Non-pigmented ciliary epithelial cell (primary cell): ENCODE measurements at places on chromosomes 5 and 9.

DNA sequence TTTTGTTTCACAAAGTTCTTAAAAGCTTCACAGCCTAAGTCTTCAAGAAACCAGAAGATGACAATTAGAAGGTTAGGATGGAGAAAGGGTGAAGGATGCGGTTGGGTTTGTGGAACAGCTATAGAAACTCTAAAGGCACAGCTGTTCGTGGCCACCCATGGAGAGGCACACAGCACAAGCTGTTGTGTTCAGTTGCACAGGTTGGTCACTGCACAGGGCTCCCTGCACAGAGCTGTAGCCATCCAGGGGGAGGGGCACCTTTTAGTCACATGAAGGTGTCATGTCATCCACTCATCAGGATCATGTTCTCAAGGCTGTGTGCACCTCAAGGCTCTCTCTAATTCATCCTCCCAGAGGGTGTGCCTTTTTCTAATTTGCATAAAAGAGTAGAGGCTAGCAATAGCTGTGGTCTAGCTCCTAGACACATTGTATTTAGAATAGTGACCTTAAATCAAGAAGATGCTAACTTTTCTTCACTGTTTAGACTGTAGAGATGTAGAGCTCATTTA lies 5.0 kb upstream of the RASGRF2 start:
- no peak for DNase-seq

- DNase-seq = no peak
Measured at GRCh38 chr5:59090323-59090722, 507.4 kb downstream of the RAB3C start.

GRCh38 chr5:34695275-34696027 lies 39.3 kb downstream of the RAI14 start:
- no peak for DNase-seq

- DNase-seq = no peak
Measured at GRCh38 chr5:40842351-40842750, 1.2 kb downstream of the CARD6 start.

DNA sequence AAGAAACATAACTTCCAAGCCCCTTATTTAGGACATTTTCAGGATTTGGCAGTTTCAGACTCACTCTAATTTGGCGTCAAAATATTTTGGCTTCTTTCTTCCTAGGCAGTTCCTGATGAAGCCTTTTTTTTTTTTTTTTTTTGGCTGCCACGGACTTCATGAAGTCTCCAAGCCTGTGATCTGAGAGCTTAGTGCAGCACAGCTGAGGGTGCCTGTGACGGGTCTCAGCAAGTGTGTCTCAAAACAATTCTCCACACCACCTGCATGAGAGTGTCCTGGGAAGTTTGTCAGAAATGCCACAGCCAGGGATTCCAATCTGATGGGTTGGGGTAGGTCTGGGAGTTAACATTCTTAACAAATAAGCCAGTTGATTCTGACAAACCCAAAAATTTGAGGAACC lies 6.0 kb upstream of the ESM1 start:
- DNase-seq = no peak

GRCh38 chr5:52328220-52328806 lies 459.4 kb upstream of the ITGA1 start:
- no peak for DNase-seq

- no peak for DNase-seq
Measured at GRCh38 chr9:131578731-131579504, 33.6 kb downstream of the PRRT1B start.

- no peak for DNase-seq
Measured at GRCh38 chr5:88398316-88398715, 129.7 kb upstream of the TMEM161B start.

- no peak for DNase-seq
Measured at GRCh38 chr9:126982215-126983002, 67.8 kb downstream of the RALGPS1 start.

- no peak for DNase-seq
Measured at GRCh38 chr9:85213650-85214607, 527.8 kb downstream of the AGTPBP1 start.

GRCh38 chr5:54108136-54108535 lies 202.2 kb downstream of the ARL15 start:
- peak; percentile 15 for DNase-seq

- no peak for DNase-seq
Measured at GRCh38 chr5:6656680-6657079, 23.4 kb downstream of the SRD5A1 start.

GRCh38 chr5:173178369-173178910 lies 34.1 kb downstream of the BNIP1 start:
- no peak for DNase-seq

- DNase-seq = no peak
Measured at GRCh38 chr9:34686732-34687131, 4.3 kb downstream of the CCL19 start.

DNA sequence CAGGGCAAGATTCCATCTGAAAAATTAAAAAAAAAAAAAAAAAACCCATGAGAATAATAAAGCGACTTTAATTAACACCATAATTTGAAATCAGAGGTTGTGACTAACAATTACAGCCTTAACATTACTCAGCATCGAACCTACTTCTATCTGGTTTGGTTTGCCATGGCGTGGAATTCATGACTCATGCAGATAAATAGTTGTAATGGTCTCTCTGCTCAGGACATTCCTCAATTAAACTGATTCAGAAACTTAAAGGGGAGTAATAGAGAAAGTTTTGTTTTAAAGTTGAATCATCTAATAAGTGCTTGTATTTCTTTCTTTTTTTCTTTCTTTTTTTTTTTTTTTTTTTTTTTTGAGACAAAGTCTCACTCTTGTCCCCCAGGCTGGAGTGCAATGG lies 135.5 kb downstream of the SPATA31D1 start:
- DNase-seq = peak; percentile 70

DNA sequence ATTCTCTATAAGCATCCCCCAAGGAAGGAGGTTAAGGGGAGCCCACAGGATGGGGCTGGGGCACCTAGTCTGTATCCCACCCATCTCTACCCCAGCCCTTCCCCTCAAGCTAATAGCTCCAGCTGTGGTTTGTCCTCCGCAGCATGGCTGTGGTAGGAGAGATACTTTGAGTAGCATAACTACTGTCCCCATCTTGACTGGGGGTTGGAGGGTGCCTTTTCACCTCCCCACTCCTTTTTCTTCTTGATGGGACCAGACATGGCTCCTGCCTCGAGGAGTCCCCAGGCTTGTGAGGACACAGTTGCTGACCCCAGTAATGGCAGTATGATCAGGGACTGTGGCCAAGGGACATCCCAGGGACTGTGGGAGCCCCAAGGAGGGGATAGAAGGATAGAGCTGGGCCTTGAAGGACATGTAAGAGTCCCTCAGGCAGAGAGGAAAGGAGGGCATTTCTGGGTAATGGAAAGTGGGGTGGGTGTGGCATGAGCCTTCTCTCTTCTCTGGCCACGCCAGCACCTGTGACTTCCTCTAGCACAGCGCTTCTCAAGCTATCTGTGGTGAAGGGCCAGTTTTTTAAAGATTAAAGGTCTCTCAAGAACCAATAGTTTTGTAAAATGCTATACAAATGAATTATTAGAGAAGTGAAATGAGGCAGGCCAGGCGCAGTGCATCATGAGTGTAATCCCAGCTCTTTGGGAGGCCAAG lies 14.0 kb downstream of the OLFML2A start:
- no peak for DNase-seq

- no peak for DNase-seq
Measured at GRCh38 chr9:88056876-88057275, 81.4 kb downstream of the SPATA31C2 start.

- no peak for DNase-seq
Measured at GRCh38 chr5:91487420-91487819, 104.3 kb upstream of the ARRDC3 start.

- peak; percentile 78 for DNase-seq
Measured at GRCh38 chr5:145925353-145925752, 11.0 kb upstream of the SH3RF2 start.
